Trophoblast cell (in vitro differentiated cells and primary cell): ENCODE measurements at places on chromosomes 5 and 9.

DNA sequence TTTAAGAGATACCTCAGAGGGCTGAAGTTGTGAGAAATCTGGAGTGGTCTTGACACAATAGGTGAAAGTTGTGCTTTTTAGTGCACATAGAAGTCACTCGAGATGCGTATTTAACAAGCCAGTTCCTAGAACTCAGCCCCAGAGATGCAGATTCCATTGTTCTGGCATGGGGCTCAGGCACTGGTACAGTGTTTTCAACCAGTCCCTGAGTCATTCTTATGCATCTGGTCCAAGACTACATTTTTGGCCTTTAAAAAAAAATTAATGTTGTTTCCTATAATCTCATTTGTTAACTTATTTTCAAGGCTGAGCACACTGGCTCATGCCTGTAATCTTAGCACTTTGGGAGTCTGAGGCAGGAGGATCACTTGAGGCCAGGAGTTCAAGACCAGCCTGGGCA, 29.6 kb downstream of the PTTG1 start:
- no peak for DNase-seq

DNA sequence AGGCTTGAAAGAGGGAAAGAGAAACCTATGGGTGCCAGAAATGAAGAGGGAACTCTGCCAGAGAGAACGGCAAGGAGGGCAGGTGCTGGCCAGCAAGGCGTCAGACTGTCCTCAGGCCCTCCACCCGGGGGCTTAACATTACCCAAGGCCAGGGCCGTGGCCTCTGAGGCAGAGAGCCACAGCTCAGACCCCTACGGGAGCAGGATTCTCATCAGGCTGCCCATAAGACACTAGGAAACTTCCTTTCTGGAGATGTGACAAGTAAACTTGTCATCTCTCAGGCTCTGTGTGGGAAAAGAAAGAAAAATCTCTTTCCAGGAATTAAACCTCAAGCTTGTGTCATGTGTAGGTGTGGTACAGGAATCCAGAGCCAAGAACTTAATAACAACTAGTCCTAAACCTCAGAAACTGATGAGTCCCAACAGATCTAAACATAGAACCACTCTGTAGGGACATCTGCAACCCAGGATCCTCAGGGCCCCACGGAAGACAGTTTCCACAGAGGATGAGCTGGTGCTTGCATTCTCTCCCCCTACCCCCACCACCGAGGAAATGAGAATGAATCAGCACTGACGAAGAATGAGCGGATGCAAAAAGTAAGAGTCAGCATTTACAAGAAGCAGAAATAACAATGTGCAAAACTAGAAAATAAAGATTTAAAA, 74.3 kb downstream of the DCP2 start:
- no peak for DNase-seq

- no peak for DNase-seq
Measured at GRCh38 chr5:58275516-58275915, 184.4 kb downstream of the PLK2 start.

GRCh38 chr9:111037708-111038330, 451 bp downstream of the LPAR1 start:
- peak; percentile 14 for DNase-seq

GRCh38 chr9:79572608-79573411, 1.0 kb downstream of the TLE4 start:
- DNase-seq = peak; percentile 50
